ENCODE measurements at places on chromosomes 3 and 15.

- peak; percentile 39 for DNase-seq
Measured at GRCh38 chr3:139519998-139520737, 19.4 kb downstream of the RBP1 start.

DNA sequence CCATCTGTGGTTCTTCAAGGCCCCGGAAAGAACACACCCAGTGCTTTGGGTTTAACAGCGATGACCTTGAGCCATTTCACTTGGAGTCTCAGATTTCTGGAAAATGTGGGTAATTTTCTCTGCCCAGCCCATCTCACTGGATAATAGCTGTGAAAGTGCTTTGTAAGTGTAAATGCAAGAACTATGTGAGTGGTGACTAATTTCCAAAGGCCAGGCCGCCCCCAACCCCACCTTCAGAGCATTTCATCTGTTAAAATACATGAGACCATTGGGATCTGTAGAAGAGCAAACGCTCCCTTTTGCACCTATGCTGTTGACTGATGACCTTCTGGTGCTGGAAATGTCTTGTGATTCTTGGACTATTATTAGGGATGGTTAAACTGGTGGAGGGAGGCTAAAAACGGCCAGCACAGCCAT lies 196.8 kb upstream of the LPP start:
- no peak for DNase-seq

DNA sequence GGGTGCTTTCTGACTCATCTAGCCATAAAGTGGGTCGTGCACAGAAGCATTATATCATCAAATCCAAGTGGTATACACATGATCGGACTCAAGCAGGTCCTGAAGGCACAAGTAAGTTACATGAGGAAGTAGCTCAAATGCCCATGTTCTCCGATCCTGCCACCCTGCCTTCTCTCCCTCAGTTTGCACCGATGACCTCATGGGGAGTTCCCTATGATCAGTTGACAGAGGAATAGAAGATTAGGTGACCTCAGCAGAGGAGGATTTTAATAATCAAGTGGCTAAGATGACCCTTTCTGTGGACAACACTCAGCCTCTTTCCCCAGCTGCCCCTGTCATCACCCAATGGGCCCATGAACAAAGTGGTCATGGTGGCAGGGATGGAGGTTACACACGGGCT lies 149.5 kb downstream of the TBC1D5 start:
- DNase-seq: no peak

DNA sequence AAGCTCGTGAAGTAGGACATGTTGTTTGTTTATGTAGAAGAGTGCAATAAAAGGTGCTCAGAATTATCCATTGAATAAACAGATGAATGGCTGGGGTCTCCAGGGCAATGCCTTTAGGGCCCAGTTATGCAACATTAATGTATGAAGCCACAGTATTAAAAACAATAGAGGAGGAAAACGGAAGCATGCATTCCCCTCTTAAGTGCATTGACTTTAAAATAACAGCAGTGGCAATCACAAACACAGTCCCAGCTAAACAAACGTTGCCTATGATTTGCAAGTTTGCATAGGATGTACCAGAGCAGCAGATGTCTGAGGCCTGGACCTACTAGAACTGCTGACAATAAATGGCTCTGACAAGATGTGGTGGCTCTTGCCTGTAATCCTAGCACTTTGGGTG lies 60.6 kb upstream of the GCNT3 start:
- DNase-seq: no peak

- peak; percentile 72 for DNase-seq
Measured at GRCh38 chr15:35078221-35078915, 6.7 kb downstream of the NANOGP8 start.

GRCh38 chr15:57462381-57462780 lies 86.1 kb downstream of the CGNL1 start:
- peak; percentile 22 for DNase-seq

DNA sequence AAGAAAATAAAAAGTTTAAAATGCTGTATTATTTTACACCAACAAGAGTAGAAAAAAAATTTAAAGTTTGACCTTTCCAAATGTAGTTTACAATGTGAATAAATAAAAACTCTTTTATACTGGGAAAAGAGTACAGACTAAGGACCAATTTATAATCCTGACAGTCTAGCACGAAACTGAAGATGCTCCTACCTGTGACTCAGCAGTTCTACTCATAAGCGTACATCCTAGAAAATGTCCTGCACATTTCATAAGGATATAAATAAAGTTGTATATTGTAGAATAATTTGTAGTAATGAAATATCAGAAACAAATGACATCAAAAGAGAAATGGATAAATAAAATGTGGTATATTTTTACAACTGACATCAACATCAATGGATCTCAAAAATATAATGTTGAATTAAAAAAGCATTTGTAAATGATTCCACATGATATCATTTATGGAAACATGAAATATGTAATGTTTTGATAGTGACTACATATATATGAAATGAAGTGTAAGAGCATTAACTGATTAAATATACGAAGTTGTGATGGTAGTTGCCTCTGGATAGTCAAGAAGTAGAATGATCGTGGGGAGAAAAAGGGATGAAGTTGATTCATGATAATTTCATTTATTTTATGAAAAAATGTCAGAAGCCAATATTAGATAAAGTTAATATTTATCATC lies 161.3 kb upstream of the CBLB start:
- DNase-seq: peak; percentile 62

DNA sequence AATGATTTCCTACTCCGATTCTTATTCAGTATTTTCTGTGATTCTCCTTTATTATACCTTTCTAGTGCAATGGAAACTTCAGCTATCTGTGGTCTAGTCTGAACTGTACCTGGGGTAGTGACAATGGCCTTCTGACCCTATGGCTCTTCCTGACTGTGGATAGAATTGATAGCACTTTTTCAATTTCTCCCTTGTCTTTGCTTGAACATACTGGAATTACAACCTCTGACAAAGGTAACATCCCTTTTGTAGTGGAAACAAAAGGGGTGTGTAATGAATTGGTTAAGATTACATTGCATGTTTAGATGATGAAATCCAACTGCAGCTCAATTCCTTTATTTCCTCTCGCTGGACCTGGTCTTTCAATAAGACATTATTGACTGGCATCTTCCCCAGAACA lies 21.0 kb upstream of the SOX2 start:
- no peak for DNase-seq

GRCh38 chr15:26873846-26874245 lies 7.0 kb downstream of the GABRA5 start:
- peak; percentile 34 for DNase-seq

- DNase-seq: peak; percentile 5
Measured at GRCh38 chr3:19931767-19932188, 2.2 kb downstream of the EFHB start.

DNA sequence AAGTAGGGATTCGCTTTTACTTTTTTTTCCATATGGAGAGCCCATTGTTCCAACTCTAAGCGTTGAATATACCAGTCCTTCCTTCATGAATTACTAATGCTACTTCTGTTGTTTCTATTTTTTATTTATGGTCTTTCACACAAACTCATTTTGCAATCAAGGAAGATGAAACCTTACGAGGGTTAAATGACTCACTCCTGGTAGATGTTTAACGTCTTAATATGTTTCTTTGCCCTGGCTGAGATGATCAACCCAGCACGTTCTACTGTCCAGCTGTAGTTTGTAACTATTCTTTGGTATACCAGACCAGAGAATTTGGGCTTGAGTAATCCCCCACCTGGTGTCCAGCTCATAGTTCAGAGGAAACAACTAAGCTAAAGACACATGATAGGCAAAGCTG lies 23.1 kb downstream of the CDCP1 start:
- peak; percentile 99 for DNase-seq

- no peak for DNase-seq
Measured at GRCh38 chr3:56282341-56282740, 185.9 kb downstream of the ERC2 start.

DNA sequence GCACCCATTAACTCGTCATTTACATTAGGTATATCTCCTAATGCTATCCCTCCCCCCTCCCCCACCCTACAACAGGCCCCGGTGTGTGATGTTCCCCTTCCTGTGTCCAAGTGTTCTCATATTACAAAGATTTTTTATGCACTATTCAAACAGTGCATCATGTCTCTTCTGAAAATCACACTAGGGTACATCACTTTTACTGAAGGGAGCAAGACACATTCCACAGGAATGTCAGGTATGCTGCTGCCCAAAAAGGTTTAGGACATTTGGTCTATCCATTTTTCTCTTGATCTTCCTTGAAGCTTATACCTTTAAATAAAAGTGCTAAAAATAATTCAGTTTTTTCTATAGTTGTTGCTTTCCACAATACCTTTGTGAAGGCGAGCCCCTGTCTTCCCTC lies 9.2 kb upstream of the EPHA3 start:
- no peak for DNase-seq
